Thymus (tissue), 14 donors: ENCODE measurements at places on chromosomes 16 and 17. TPM values are rescaled to one million over a fixed set of nuclear protein-coding genes. Genes with fewer than 3 reads are reported as not detected.

HBA1 gene
- total RNA-seq: 222 TPM

GFAP gene
- total RNA-seq: 0.19 TPM

ZP2 gene
- total RNA-seq: 0.05 TPM

WSCD1 gene
- 5.1 TPM for total RNA-seq

EVI2B gene
- total RNA-seq: 19.3 TPM

EVPL gene
- total RNA-seq: 0.33 TPM

OSGIN1 gene
- total RNA-seq: 0.42 TPM

GRCh38 chr16:57781349-57781740, 20.9 kb downstream of the KIFC3 start:
- no peaks in the 10 kb centered on the region for H3K36me3 ChIP-seq
- no peak overlapping the region for H3K27ac ChIP-seq
- DNase-seq: no peak
- no peaks in the 10 kb centered on the region for H3K4me1 ChIP-seq
- no peak overlapping the region for H3K4me3 ChIP-seq

DNA sequence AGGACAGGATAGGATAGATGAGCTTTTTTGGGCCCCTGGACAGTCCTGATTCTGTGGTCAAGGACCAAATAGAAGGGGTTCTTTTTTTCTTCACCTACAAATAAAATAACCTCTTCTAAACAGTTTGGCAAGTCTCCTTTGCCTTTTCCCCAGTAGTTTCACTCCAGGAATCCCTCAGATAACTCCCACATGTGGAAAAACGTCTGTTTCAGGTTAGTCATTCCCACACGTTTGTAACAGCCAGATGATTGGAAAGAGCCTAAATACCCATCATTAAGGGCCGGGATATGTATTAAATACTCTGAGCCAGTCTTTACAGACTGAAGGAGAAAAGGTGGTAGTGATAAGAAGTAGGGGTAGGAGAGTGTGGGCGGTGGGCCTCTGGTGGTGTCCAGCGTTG, 58.3 kb downstream of the PLD6 start:
- no peak for DNase-seq
- no peaks in the 10 kb centered on the region for H3K4me1 ChIP-seq
- H3K27ac ChIP-seq: no peak overlapping the region
- H3K36me3 ChIP-seq: peaks cover 82% of the 10 kb centered on the region

DNA sequence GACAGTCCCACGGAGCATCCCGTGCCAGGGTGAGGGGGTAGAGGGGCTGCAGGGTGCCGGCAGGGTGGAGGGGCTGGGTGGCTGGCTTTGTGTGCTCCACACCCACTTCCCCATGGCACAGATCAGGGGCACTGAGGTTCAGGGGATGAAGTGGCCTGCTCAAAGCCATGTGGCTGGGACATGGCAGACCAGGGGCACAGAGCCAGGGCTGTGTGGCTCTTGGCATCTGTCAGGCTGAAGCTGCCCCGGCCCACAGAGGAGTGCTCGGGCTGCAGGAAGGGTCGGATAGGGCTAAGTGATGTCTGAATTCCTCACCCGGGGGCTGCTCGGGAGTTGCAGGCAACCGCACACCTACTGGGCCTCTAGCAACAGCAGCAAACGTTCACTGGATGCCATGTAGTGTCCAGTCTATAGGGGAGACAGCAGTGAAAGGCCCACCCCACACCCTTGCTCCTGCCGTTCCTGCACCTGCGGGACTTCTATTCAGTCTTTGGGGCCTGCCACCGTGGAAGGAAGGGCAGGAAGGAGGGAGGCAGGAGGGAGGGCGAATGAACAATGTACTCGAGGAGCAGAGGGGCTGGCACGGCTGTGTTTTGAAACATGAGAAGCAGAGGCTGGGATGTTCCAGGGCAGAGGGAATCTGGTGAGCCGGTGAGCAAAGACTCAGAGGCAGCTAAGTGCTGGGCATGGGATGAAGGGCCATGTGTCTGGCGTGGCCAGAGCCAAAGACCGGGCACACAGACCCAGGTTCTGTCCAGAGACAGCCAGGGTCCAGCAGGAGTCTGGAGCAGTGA, 15.1 kb downstream of the SLC5A10 start:
- no peaks in the 10 kb centered on the region for H3K4me1 ChIP-seq
- peaks cover 2% of the 10 kb centered on the region for H3K27me3 ChIP-seq
- peaks cover 5% of the 10 kb centered on the region for H3K36me3 ChIP-seq
- no peak overlapping the region for H3K4me3 ChIP-seq
- no peak overlapping the region for H3K27ac ChIP-seq

DNA sequence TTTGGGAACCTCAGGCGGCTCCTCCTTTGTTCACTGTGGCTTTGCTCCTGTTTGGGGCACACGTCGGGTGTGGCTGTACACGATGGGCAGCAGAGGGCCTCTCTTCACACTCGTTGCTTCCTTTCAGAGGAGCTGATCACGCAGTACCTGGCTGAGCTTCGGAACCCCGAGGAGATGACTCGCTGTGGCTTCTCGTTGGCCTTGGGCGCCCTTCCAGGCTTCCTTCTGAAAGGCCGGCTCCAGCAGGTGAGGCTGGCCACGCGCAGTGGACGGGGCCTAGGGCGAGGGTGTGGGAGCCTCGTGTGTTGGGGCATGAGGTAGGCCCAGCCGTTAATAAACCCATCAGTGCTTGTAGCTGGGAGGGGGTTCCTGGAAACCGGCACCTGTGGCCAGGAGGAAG, 85.0 kb upstream of the ZNF750 start:
- no peak for DNase-seq
- H3K4me3 ChIP-seq: no peak overlapping the region
- H3K27me3 ChIP-seq: no peaks in the 10 kb centered on the region
- peaks cover 85% of the 10 kb centered on the region for H3K36me3 ChIP-seq
- peaks cover 3% of the 10 kb centered on the region for H3K4me1 ChIP-seq

DNA sequence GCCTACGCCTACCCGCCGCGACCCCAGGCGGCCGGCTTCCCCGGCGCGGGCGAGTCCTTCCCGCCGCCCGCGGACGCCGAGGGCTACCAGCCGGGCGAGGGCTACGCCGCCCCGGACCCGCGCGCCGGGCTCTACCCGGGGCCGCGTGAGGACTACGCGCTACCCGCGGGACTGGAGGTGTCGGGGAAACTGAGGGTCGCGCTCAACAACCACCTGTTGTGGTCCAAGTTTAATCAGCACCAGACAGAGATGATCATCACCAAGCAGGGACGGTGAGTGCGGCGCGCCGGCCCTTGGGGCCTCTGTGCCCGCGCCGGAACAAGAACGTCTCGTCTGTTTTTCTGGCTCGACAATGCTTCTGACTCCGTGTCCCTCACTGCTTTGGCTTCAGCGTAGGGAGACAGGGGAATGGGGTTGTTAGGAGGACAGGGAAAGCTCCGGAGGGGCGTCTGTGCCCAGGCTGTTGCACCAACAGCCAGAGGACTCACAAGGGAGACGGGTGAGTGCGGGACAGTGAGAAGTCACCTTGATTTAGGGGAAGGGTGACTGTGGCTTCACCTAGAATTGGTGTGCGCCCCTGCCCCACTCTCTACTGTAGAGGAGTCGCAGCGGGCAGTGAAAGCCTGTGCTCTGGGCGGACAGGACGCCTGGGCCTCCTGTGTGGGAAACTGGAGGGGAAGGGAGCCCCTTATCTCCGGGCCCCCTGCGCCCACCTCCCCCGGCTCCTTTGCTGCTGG, 806 bp downstream of the TBX21 start:
- no peaks in the 10 kb centered on the region for H3K36me3 ChIP-seq
- no peak for DNase-seq
- H3K4me1 ChIP-seq: peaks cover 22% of the 10 kb centered on the region
- peaks cover 59% of the 10 kb centered on the region for H3K27me3 ChIP-seq

DNA sequence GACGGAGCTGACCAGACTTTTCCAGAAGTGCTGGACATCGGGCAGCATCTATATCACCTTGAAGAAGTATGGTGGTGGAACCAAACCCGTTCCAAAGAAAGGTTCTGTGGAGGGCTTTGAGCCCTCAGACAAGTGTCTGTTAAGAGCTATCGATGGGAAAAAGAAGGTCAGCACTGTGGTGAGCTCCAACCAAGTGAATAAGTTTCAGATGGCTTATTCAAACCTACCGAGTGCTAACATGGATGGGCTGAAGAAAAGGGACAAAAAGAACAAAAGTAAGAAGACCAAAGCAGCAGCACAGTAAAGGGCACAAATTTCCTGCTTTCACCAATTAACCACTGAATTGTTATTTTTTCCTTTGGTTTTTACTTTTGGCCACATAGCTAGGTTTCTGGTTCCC, 6.9 kb downstream of the KAT7 start:
- no peak overlapping the region for H3K27ac ChIP-seq
- DNase-seq: no peak

DNA sequence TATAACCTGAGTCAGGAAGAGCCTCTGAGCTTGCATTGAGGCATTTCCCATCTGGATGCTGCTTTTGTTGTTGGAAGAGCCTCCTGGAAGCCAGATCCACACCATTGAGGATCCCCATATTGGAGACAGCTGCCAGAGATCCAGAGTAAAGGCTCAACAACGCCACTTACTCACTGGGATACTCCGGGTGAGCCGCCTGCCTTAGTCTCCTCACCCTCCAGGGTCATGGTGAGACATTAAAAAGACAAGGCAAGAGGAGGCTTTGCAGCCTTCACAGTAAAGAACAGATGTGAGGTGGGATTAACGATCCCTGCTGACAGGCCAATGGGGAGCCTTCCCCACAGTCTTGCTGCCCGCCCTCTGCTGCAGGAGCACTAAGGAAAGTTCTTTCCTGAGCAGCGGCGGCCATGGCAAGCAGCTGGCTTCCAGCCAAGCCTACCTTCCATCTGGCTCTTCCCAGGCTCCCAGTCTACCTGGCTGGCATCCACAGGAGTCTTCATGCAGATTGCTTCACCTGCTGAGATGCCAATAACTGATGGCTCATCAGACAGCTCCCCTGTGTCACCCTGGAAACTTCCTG, 198.5 kb downstream of the CYLD start:
- H3K36me3 ChIP-seq: no peaks in the 10 kb centered on the region
- no peaks in the 10 kb centered on the region for H3K27me3 ChIP-seq
- no peak overlapping the region for H3K4me3 ChIP-seq
- no peak overlapping the region for H3K27ac ChIP-seq
- H3K4me1 ChIP-seq: no peaks in the 10 kb centered on the region

DNA sequence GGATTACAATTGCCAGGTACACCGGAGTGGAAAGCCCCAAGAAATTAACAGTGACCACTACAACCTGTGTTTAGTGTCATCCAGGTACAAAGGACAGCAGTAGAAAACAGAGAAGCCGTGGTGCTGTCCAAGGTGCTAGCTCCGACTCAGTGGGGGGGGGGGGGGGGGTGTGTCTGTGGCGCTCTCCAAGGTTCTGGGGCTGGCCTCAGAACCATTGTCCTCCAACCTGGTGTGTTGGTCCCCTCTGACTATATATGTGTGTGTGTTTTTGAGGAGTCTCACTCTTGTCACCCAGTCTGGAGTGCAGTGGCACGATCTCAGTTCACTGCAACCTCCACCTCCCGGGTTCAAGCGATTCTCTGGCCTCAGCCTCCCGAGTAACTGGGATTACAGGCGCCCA, 5.8 kb upstream of the ZNF23 start:
- no peak overlapping the region for H3K4me3 ChIP-seq
- H3K27ac ChIP-seq: no peak overlapping the region
- no peaks in the 10 kb centered on the region for H3K36me3 ChIP-seq

GRCh38 chr16:72768591-72768990, 279.3 kb downstream of the ZFHX3 start:
- no peaks in the 10 kb centered on the region for H3K4me1 ChIP-seq
- H3K27me3 ChIP-seq: no peaks in the 10 kb centered on the region
- no peaks in the 10 kb centered on the region for H3K36me3 ChIP-seq
- no peak overlapping the region for H3K27ac ChIP-seq

GRCh38 chr17:55500103-55500502, 11.1 kb downstream of the SMIM36 start:
- H3K4me1 ChIP-seq: no peaks in the 10 kb centered on the region
- H3K36me3 ChIP-seq: no peaks in the 10 kb centered on the region
- H3K4me3 ChIP-seq: no peak overlapping the region
- DNase-seq: no peak
- no peaks in the 10 kb centered on the region for H3K27me3 ChIP-seq

GRCh38 chr17:14144508-14144907, 75.2 kb downstream of the COX10 start:
- no peak overlapping the region for H3K4me3 ChIP-seq
- H3K36me3 ChIP-seq: no peaks in the 10 kb centered on the region
- no peaks in the 10 kb centered on the region for H3K27me3 ChIP-seq
- no peaks in the 10 kb centered on the region for H3K4me1 ChIP-seq
- no peak for DNase-seq
- H3K27ac ChIP-seq: no peak overlapping the region

DNA sequence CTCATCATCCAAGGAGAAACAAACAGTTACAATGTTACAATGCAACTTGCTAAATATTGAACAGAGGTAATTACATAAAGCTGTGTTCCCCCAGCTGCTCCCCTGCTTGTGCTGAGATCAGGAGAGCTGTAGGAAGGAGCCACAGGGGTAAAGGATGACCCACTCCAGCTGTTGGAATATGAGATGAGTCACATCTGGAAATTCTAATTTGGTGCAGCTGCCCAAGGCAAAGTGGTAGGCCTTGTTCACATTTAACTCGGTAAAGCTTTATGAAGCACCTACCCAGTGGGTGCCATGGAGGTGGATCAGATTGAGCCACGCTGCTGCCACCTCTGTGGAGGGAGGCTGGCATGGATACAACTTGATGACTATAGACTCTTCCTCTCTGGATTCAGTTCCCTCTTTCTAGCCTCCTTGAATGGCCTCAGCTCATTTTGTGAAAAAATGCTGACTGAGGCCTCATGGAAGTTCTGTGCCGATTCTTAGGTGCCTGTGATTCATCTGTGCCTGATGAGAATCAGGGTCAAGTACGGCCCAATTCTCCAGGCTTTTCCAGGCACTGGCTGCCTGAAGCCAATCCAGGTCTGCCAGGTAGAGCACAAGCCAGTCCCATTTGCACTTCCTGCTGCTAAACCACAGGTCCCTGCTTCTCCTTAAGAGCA, 7.4 kb downstream of the ZNF689 start:
- H3K36me3 ChIP-seq: peaks cover 47% of the 10 kb centered on the region
- no peaks in the 10 kb centered on the region for H3K27me3 ChIP-seq
- peak overlapping the region; percentile 2 for H3K27ac ChIP-seq
- no peaks in the 10 kb centered on the region for H3K4me1 ChIP-seq

GRCh38 chr16:35319536-35320192, 1860.3 kb downstream of the TP53TG3F start:
- no peaks in the 10 kb centered on the region for H3K4me1 ChIP-seq
- H3K27ac ChIP-seq: no peak overlapping the region
- no peaks in the 10 kb centered on the region for H3K36me3 ChIP-seq
- no peak for DNase-seq
- H3K27me3 ChIP-seq: no peaks in the 10 kb centered on the region
- H3K4me3 ChIP-seq: no peak overlapping the region

GRCh38 chr17:71260366-71260940, 860.4 kb upstream of the SOX9 start:
- H3K36me3 ChIP-seq: no peaks in the 10 kb centered on the region
- no peaks in the 10 kb centered on the region for H3K27me3 ChIP-seq
- DNase-seq: no peak
- H3K4me1 ChIP-seq: no peaks in the 10 kb centered on the region

- H3K4me1 ChIP-seq: no peaks in the 10 kb centered on the region
- no peak overlapping the region for H3K27ac ChIP-seq
- DNase-seq: no peak
- H3K36me3 ChIP-seq: no peaks in the 10 kb centered on the region
- H3K4me3 ChIP-seq: no peak overlapping the region
These were observed 254.0 kb downstream of the SHISA9 start for GRCh38 chr16:13155377-13155776.
